ENCODE measurements at places on chromosomes 11 and 22. TPM values are rescaled to one million over a fixed set of nuclear protein-coding genes. Genes with fewer than 3 reads are reported as not detected.

Gene KIF18A
- 33.3 TPM for total RNA-seq

DNA sequence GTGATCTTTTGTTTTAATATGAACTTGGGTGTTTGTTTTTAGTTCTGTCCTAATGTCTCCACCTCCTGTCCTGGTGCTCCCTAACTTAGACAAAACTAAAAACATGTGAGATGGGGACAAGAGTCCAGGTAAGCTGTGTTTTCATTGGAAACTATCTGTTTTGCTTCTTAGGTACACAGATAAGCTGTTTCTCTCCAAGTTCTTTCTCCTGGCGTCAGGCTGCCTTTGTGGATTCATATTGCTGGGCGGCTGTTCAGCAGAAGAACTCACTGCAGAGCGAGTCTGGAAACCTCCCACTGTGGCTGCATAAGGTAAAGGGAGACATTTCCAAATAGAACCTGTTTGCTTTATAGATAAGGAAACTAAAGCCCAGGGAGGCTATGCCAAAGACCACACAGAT lies 24.7 kb downstream of the PANX1 start:
- no peaks in the 10 kb centered on the region for H3K27me3 ChIP-seq
- no peak overlapping the region for H3K27ac ChIP-seq
- no peaks in the 10 kb centered on the region for H3K36me3 ChIP-seq
- peaks cover 16% of the 10 kb centered on the region for H3K4me1 ChIP-seq
- no peak for DNase-seq
- H3K4me3 ChIP-seq: no peak overlapping the region

Gene VSTM5
- total RNA-seq: not detected

Gene ARHGEF17
- 8.3 TPM for total RNA-seq

Gene INPP5J
- 0.13 TPM for total RNA-seq

Gene TBX1
- 0.31 TPM for total RNA-seq

DNA sequence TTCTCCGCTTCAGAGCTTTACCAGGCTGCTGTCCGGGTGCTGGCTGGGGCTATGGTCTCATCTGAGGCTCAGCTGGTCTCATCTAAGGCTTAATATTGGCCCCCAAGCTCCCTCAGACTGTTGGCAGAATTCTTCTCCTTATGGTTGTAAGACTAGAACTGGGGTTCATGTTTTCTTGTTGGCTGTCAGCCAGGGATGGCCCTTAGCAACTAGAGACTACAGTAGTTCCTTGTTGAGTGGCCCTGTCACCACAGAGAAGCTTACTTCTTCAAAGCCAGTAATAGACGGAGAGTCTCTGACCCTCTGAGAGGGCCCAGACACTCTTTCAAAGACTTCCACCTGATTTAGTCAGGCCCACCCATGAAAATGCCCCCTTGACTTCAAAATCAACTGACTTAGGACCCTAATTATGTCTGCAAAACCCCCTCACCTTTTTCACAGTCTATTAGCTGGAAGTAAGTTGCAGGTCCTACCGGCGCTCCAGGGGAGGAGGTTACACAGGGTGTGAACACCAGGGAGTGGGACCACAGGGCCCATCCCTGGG lies 24.2 kb upstream of the TREH start:
- no peak overlapping the region for H3K4me3 ChIP-seq
- H3K27ac ChIP-seq: no peak overlapping the region
- DNase-seq: no peak

- no peak overlapping the region for H3K4me3 ChIP-seq
- no peak overlapping the region for H3K27ac ChIP-seq
- H3K36me3 ChIP-seq: no peaks in the 10 kb centered on the region
- DNase-seq: no peak
Measured at GRCh38 chr11:69463181-69463994, 18.1 kb upstream of the LINC01488 start.

Gene PATE4
- total RNA-seq: not detected

DNA sequence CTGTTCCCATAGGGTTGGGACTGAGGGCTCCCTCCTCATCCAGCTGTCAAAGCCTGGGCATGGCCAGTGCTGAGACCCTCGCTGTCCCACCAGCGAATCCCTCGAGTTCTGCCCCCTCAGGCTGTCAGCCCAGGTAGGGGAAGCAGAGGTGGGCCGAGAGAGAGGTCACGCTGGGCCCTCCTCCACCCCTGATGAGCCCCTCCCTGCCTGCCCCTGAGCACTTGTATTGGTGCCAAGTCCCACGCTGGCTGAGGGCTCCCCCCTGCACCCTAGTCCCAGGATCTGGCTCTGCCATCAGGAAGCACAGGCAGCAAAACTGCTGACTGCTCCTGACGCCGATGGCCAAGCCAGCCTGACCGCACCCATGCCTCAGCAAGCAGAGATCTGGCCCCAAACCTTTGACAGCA lies 3.3 kb downstream of the PRR33 start:
- H3K27me3 ChIP-seq: 0 out of 2 replicates have a peak, but pooled peaks cover 4% of the 10 kb centered on the region
- no peak overlapping the region for H3K4me3 ChIP-seq
- no peak for DNase-seq
- H3K36me3 ChIP-seq: no peaks in the 10 kb centered on the region
- H3K4me1 ChIP-seq: no peaks in the 10 kb centered on the region

Gene GTSE1
- 36.2 TPM for total RNA-seq

DNA sequence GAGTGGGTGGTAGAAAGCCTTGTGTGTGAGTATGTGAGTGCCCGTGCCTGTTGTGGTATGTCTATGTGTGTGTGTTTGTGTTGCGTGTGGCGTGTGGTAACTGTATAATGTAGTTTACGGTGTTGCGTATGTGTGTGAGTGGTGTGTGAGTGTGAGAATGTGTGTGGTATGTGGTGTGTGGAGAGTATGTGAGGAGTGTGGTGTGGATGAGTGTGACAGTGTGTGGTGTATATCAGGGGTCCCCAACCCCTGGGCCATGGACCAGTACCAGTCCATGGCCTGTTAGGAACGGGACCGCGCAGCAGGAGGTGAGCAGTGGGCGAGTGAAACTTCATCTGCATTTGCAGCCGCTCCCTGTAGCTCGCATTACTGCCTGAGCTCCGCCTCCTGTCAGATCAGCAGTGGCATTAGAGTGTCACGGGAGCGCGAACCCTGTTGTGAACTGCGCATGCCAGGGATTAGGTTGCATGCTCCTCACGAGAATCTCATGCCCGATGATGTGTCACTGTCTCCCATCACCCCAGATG lies 5.7 kb downstream of the UPK3A start:
- H3K4me1 ChIP-seq: no peaks in the 10 kb centered on the region
- H3K4me3 ChIP-seq: no peak overlapping the region
- no peaks in the 10 kb centered on the region for H3K27me3 ChIP-seq
- H3K36me3 ChIP-seq: no peaks in the 10 kb centered on the region
- H3K27ac ChIP-seq: no peak overlapping the region

Gene POTEH
- not detected for total RNA-seq

Gene GSTT2B
- 17.0 TPM for total RNA-seq

Gene MAP6
- total RNA-seq: not detected

DNA sequence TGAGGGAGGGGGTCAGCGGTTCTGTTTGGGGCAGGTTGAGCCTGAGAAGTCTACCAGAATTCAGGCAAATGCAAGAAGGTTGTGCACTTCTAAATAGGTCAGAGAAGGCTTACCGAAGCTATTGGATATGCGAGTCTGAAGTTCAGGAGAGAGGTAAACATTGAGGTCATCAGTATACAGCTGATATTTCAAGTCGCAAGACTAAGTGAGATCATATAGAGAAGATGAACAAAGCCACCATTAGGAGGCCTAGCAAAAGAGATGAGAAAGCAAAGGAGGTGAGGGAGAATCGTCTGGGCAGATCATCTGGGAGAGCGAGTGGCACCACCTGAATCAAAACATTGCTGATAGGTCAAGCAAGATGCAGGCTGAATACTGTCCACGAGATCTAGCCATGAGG lies 430.6 kb downstream of the BUD13 start:
- no peaks in the 10 kb centered on the region for H3K4me1 ChIP-seq
- DNase-seq: no peak
- no peaks in the 10 kb centered on the region for H3K36me3 ChIP-seq
- no peaks in the 10 kb centered on the region for H3K27me3 ChIP-seq
- no peak overlapping the region for H3K27ac ChIP-seq
- H3K4me3 ChIP-seq: no peak overlapping the region

- no peak overlapping the region for H3K4me3 ChIP-seq
- H3K36me3 ChIP-seq: no peaks in the 10 kb centered on the region
- no peaks in the 10 kb centered on the region for H3K4me1 ChIP-seq
- H3K27ac ChIP-seq: no peak overlapping the region
- DNase-seq: no peak
Measured at GRCh38 chr11:85752201-85752889, 58.6 kb downstream of the SYTL2 start.

- DNase-seq: no peak
- H3K27ac ChIP-seq: no peak overlapping the region
- no peaks in the 10 kb centered on the region for H3K27me3 ChIP-seq
- H3K4me1 ChIP-seq: peaks cover 23% of the 10 kb centered on the region
- H3K4me3 ChIP-seq: no peak overlapping the region
- 0 out of 2 replicates have a peak, but pooled peaks cover 4% of the 10 kb centered on the region for H3K36me3 ChIP-seq
Measured at GRCh38 chr11:48074425-48075181, 94.2 kb downstream of the PTPRJ start.

DNA sequence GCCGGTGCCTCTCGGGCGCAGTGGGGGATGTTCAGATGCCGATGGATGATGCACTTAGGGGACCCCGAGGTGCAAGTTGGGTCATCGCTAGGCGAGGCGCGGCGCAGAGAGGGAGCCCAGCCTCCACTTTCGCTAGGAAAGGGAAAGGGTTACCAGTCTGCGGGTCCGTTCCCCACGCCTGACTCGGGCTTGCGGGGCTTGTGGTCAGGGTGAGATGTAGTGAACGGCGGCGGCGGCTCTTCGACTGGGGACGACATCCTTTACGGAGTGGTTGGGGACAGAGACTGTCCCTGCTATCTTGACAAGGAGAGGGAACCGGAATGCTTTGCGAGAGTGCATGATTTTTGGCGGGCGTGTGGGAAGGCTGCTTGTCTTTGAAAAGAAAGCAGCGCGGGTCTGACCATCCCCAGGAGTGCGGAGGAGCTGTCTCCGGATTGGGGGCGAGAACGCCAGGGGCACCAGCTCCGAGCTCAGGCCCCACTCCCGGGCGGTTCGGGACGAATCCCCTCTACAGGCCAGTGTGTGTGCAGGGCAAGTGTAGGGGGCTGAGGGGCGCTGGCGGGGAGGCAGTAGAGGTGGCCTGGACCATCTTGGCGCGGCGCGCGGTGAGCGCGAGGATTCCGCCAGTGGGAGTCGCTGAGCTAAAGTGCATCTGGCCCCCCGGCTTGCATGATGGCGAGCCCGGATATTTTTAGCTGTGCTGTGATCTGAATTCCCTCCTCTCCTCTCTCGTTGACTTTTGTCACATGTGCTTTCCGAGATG lies 1.1 kb downstream of the FAT3 start:
- DNase-seq: no peak
- H3K4me1 ChIP-seq: peaks cover 10% of the 10 kb centered on the region
- no peaks in the 10 kb centered on the region for H3K36me3 ChIP-seq
- peaks cover 25% of the 10 kb centered on the region for H3K27me3 ChIP-seq

Gene TRPC6
- total RNA-seq: 0.34 TPM

Gene CYP2D6
- total RNA-seq: not detected

Gene SLC22A12
- not detected for total RNA-seq

Gene MYO18B
- 0.63 TPM for total RNA-seq

DNA sequence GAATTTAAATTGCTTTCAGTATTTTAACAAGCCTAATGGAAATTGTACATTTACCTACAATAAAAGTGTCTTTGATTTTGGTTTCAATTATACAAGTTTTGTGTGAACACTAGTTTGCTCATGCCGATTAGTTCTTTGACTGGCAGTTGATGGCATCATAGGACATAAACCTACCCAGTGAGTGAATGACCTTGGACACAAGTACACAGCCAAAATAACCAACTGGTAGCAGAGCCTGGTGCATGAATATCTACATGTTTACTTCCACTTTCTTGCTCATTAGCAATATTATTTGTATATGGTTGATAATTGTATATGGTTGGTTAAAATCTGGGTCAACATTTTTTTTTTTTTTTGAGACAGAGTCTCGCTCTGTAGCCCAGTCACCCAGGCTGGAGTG lies 37.8 kb downstream of the STIM1 start:
- DNase-seq: no peak
- H3K4me1 ChIP-seq: peaks cover 25% of the 10 kb centered on the region
- no peak overlapping the region for H3K27ac ChIP-seq
- H3K27me3 ChIP-seq: no peaks in the 10 kb centered on the region

Gene BAIAP2L2
- not detected for total RNA-seq

Gene FAM83F
- total RNA-seq: not detected

Gene OR52N4
- total RNA-seq: not detected

Gene PTH
- not detected for total RNA-seq

GRCh38 chr11:70568814-70569617 lies 170.7 kb downstream of the CTTN start:
- peaks cover 20% of the 10 kb centered on the region for H3K4me1 ChIP-seq
- no peaks in the 10 kb centered on the region for H3K36me3 ChIP-seq
- H3K27ac ChIP-seq: no peak overlapping the region
- DNase-seq: no peak
- H3K4me3 ChIP-seq: no peak overlapping the region

GRCh38 chr22:50010676-50011446 lies 1.7 kb downstream of the IL17REL start:
- H3K4me1 ChIP-seq: no peaks in the 10 kb centered on the region
- H3K4me3 ChIP-seq: no peak overlapping the region
- DNase-seq: no peak
- H3K36me3 ChIP-seq: no peaks in the 10 kb centered on the region
- H3K27me3 ChIP-seq: peaks cover 49% of the 10 kb centered on the region
- no peak overlapping the region for H3K27ac ChIP-seq

DNA sequence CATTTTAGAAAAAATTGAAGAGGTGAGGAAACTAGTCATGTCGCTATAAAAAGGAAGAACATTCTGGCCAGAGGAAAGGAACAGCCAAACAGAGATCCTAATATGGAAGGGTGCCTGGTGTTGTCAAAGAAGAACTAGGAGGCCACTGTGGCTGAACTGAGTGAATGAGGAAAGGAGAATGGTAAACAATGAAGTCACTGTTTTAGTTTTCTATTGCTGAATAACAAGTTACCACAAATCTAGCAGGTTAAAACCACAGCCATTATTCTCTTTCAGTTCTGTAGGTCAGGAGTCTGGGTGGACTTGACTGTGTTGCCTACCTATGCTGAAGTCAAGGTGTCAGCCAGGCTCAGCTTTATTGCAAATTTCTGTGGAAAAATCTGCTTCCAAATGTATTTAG lies 549.3 kb upstream of the CCDC90B start:
- no peaks in the 10 kb centered on the region for H3K27me3 ChIP-seq
- no peaks in the 10 kb centered on the region for H3K36me3 ChIP-seq
- no peak overlapping the region for H3K27ac ChIP-seq
- no peaks in the 10 kb centered on the region for H3K4me1 ChIP-seq

DNA sequence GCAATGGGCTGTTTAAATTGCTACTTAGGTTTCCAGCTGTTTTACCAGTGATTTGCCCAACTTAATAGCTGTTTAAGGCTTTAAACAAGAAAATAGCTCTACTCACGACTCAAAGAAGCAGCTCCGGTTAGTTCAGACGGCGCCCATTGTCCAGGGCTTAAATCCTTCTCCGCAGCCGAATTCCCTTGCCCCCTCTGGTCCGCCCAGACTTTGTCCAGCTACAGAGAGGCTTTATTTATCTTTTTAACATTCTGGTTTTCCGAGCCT lies 20.9 kb upstream of the SCUBE1 start:
- H3K4me3 ChIP-seq: no peak overlapping the region
- no peaks in the 10 kb centered on the region for H3K36me3 ChIP-seq
- no peak for DNase-seq
- H3K4me1 ChIP-seq: no peaks in the 10 kb centered on the region

Gene C11orf52
- not detected for total RNA-seq
